Fibroblast of the conjunctiva (primary cell): ENCODE measurements at places on chromosomes 13 and 19.
A peak's percentile ranks its signal among the peaks of the same experiment; 100 is the strongest.

DNA sequence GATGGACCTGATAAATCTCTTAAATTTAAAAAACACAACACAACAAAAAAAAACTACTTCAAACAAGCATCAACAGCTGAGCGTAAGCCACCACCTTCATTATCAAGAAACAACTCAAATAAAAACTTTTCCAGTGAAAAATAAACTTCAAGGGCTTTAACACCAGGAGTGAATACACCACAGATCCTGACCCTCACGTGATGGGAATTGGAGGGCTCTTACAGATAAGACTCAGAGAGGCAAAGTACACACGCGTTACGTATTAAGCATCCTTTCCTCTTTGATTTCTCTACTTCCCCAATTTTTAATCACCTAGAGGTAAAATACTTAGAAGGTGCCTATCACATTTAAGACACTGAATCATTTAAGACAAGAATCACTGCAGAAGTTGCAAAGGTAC, 573 bp upstream of the STARD13 start:
- no peak for DNase-seq

DNA sequence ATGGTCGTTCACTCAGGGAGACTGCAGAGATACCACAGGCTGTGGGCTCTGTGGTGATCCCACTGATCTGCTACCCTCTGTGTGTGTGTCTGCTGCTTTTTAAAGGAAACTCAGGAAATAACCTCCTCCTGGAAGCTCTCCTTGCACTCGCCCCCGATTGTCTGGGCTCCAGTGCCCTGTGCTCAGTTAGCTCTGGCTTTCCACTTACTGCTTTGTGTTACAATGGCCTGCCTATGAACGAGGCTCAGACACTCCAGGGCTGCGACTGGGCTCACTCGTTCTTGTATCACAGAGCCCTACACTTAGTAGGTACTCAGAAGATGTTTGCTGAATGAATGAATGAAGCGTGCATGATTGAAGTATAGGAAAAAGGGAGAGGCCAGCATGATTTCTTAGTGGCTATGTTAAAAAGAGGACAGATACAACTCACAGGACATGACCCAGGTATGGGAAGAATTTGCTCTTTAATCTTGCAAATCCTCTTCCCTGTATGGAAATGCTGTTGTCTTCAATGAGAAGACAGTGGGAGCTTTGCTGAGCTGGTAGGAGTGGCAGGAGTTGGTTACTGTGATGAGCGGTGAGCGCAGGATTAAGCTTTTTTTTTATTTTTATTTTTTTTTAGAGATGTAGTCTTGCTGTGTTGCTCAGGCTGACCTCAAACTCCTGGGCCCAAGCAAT, 26.4 kb downstream of the B3GLCT start:
- no peak for DNase-seq

DNA sequence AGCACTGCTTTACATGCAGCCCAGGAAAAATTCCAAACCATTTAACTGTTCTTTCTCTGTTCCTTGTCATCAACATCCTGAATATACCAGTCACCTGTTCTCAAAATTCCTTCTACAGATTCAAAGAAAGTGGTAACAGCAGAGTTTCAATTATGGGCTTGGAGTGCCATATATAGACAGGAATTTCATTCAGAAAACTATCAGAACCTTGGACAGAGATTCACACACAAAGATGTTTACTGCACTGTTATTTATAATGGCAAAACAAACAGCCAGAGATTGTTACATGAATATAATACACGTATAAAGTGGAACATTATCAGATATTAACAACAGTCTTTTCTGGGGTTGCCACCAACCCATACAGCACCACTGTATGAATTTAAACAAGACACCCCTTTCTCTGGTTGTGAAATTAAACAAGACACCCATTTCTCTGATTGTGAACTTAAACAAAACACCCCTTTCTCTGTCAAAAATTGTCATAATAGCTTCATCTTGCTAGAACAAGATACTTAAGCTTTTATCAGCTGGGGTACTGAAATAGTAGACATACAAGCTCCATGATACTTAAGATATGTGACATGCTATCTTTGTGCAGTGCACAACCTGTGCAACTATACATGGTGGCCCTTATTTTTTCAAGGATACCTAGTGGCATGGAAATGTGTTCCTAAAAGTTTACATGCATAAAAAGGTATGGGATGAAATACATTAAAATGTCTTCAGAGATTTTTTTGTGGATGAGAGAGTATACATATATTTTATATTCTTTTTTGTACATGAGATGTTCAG, 12.6 kb downstream of the CACNA1A start:
- DNase-seq, result no peak

GRCh38 chr19:7391218-7391670, 42.5 kb downstream of the ARHGEF18 start:
- DNase-seq, result no peak

GRCh38 chr13:20125129-20125782, 35.6 kb downstream of the GJA3 start:
- no peak for DNase-seq

DNA sequence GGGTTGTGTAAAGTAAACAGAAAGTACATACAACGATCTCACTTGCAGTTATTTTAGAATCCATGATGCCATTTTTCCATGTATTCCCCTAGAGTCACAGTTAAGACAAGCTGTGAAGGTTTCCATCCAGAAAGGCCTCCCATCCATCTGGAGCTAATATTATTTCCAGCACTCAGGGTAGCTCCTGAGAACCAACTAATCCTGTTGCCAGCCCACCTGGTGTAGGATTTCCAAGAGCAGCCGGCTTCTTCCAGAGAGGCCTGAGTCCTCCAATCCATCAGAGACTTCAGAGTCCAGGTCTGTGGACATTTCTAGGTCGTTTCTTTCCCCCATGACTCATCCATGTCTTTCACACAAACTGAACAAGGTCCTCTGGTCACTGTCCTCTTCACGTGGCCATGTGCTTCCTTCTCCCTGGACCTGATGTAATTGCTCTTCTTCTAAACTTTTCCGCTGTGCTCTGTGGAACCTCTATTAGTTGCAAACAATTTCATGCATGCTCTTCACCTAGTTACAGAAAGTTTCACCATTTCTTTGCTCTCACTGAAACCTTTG, 270.3 kb upstream of the TMTC4 start:
- DNase-seq, result no peak

- DNase-seq, result peak; percentile 33
Measured at GRCh38 chr19:37817180-37817981, 38.0 kb upstream of the ZNF573 start.

DNA sequence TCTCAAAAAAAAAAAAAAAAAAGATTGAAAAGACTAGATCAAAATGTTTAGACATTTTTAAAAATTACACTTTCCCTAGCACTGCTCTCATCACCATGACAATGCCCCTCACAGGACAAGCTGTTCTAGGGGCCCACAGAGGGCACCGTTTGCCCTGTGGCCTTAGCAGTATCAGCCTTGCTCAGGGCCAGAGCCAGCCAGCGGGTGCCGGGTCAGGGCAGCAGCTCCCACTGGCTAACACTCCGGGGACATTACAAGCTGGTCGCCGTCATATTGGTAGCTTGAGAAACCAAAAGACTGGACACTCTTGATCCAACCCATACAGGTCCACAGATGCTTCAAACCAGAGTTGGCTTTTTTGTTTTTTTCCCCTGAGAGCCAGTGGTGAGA, 18.0 kb downstream of the CAPN12 start:
- DNase-seq, result no peak

DNA sequence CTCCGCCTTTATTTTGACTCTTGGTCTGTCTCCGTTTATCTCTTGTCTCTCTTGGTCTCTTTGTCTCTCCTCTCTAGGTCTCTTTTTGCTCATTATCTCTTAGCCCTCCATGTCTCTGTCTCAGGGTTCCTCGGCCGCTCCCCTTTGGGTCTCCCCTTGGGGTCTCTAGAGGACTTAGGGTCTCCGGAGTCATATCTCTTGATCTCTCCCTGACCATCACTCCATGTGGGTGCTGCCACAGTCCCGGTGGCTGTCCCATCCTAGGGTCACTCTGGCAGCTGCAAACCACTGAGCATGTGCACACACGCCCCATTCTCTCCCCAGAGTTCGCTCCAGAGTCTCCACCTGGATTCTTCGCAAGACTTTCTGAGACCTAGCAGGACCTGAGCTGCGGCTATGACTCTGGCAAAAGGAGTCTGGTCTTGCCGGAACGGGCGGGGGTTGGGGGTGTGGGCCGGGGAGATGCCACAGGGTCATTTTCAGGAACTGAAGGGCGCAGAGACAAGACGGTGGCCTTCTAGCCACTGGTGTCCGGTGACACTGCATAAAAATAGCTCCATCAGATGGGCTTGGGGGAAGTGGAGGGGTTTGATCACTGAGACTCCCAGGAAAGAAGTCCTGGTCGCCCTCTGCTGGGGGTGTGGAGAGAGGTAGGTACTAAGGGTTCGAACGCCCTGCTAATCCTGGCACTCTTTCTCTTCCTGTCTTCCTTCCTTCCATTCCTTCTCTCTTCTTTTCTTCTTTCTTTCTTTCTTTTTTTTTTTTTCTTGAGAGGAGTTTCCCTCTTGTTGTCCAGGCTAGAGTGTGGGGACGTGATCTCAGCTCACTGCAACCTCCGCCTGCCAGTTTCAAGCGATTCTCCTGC, 1.2 kb upstream of the KCNA7 start:
- DNase-seq, result no peak

GRCh38 chr13:101575581-101575980, 123.1 kb downstream of the ITGBL1 start:
- no peak for DNase-seq

DNA sequence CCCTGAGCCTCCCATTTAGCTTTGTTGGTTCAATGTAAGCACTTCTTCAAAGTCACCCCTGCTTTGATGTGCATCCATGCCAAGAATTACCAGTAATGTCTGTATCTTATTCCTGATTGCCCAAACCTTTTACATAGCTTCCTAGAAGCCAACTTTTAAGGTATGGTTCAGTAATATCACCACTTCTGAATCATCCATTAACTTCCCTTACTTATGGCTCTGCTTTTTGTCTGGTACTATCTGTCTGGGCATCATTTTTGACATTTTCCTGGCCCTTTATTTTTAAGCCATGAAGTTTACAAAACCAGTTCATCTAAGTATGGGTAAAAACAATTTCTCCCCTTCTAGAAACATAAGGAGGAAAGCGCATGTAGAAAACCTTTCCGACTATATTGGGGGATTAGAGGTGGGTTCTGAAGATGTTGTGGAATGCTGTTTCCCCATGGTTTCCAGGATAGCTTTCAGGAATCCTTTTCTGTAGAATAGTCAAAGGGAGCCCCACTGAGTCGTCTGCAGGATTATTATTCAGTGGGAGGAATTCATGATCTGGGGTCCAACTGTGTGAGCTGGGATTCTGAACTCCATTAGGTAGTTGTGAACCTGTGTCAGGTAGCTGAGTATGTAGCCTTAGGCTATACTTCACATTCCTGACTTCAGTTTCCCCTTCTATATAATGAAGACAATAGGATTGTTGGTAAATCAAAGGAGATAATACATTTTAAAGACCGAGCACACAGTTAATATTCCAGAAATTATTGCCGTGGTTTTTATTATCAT, 163.8 kb downstream of the SUCLA2 start:
- DNase-seq, result no peak
